ENCODE measurements at places on chromosomes 6 and 20. TPM values are rescaled to one million over a fixed set of nuclear protein-coding genes. Genes with fewer than 3 reads are reported as not detected.

The PPP1R3D gene
- 4.0 TPM for total RNA-seq

The HLA-DQA1 gene
- 0.40 TPM for total RNA-seq

The OLIG3 gene
- 0.06 TPM for total RNA-seq

The ECT2L gene
- total RNA-seq: under 0.01 TPM

The FRMD1 gene
- total RNA-seq: not detected

The GPR6 gene
- total RNA-seq: not detected

The TNXB gene
- 33.9 TPM for total RNA-seq

The FILIP1 gene
- 7.3 TPM for total RNA-seq

The TPX2 gene
- 37.1 TPM for total RNA-seq

The HUS1B gene
- total RNA-seq: 0.66 TPM

The SNRNP48 gene
- 12.6 TPM for total RNA-seq

The OPRL1 gene
- total RNA-seq: 1.4 TPM
